Activated naive CD8-positive, alpha-beta T cell treated with anti-CD3 and anti-CD28 coated beads for 36 hours (primary cell): ENCODE measurements at places on chromosomes 5 and 9.

- H3K36me3 ChIP-seq = no peaks in the 10 kb centered on the region
- H3K27me3 ChIP-seq = peaks cover 11% of the 10 kb centered on the region
- H3K4me3 ChIP-seq = no peak overlapping the region
Measured at GRCh38 chr5:142445266-142445665, 120.4 kb upstream of the SPRY4 start.

GRCh38 chr9:70478963-70479641 lies 64.6 kb upstream of the KLF9 start:
- no peaks in the 10 kb centered on the region for H3K27me3 ChIP-seq
- H3K4me3 ChIP-seq = no peak overlapping the region
- H3K36me3 ChIP-seq = no peaks in the 10 kb centered on the region
- no peak for DNase-seq

GRCh38 chr9:16883586-16883985 lies 13.1 kb upstream of the BNC2 start:
- H3K4me1 ChIP-seq = no peaks in the 10 kb centered on the region
- DNase-seq = no peak
- H3K27me3 ChIP-seq = peaks cover 2% of the 10 kb centered on the region
- H3K36me3 ChIP-seq = no peaks in the 10 kb centered on the region
- no peak overlapping the region for H3K4me3 ChIP-seq
- H3K27ac ChIP-seq = no peak overlapping the region

- DNase-seq = no peak
- no peaks in the 10 kb centered on the region for H3K36me3 ChIP-seq
- no peak overlapping the region for H3K27ac ChIP-seq
- no peak overlapping the region for H3K4me3 ChIP-seq
Measured at GRCh38 chr5:74126294-74126693, 500.3 kb downstream of the ARHGEF28 start.

DNA sequence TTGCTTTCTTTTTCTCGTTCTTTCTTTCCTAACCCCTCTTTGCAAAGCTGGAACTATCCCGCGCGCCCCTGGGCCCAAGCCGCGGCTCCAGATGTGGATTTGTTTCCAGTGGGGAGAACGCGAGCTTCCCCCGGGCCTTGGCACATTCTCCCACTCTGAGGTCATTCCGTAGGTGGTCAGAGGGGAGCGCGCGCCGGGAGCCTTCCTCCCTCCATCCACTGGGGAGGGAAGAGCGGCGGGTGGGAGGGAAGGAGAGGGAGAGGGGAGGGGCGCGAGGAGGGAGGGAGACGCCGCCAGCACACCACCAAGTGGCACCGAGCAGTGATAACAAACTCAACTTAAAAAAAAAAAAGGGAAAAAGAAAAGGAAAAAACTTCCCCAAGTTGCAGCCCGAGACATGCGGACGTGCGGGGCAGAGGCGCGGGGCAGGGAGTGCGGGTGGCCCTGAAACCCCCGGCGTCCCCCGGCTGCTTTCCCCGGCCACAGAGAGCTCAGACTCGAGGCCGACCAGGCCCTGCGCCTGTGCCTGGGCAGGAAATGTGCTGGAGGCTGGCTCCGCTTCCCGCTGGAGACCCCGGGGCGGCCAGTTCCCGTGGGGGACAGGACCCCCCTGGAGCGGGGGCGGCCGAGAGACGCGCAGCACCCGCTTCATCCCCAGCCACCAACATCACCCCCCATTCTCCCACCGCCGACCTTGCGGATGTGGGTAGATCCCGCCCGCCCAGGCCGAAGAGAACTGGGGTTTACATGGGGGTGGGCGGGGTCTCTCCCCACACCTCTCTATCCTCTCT lies 3.1 kb downstream of the IER5L start:
- peak overlapping the region; percentile 69 for H3K27ac ChIP-seq
- H3K4me1 ChIP-seq = peaks cover 6% of the 10 kb centered on the region
- DNase-seq = peak; percentile 47
- H3K4me3 ChIP-seq = peak overlapping the region; percentile 76

GRCh38 chr9:84111726-84112125 lies 131.1 kb downstream of the RMI1 start:
- DNase-seq = no peak
- H3K27me3 ChIP-seq = peaks cover 33% of the 10 kb centered on the region
- no peaks in the 10 kb centered on the region for H3K36me3 ChIP-seq
- H3K4me3 ChIP-seq = no peak overlapping the region
- H3K4me1 ChIP-seq = peaks cover 7% of the 10 kb centered on the region

DNA sequence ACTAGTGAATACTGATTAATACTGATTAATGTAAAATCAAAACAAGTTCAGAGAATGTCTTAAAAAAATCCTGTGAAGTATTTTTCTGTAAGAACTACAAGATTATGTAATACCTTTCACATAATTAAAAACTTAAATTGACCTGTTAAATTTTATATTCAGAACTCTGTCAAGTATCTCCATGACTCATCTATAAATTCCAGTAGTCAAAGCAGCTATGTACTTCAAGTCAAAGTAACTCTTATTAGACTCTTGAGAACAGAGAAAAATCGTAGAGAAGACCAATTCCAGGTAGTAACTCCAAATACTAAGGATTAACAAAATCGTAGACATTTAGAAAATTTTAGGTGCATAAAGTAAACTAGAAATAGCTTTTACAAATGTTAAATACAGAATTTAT lies 77.1 kb downstream of the HOMER1 start:
- peaks cover 10% of the 10 kb centered on the region for H3K36me3 ChIP-seq
- H3K27me3 ChIP-seq = no peaks in the 10 kb centered on the region
- H3K27ac ChIP-seq = no peak overlapping the region
- no peaks in the 10 kb centered on the region for H3K4me1 ChIP-seq

DNA sequence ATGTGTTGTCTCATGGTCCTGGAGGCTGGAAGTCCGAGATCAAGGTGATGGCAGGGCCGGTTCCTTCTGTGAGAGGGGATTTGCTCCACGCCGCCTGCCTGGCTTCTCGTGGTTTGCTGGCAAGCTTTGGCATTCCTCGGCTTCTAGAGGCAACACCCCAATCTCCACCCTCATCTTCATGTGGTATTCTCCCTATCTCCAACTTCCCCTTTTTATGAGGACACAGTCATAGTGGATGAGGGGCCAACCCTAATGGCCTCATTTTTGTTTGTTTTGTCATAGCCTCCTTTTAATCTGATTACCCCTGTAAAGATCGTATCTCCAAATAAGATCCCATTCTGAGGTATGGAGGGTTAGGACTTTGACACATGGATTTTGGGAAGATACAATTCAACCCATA lies 41.7 kb upstream of the CLK4 start:
- no peaks in the 10 kb centered on the region for H3K36me3 ChIP-seq
- H3K27ac ChIP-seq = no peak overlapping the region
- peaks cover 10% of the 10 kb centered on the region for H3K4me1 ChIP-seq
- no peak for DNase-seq

DNA sequence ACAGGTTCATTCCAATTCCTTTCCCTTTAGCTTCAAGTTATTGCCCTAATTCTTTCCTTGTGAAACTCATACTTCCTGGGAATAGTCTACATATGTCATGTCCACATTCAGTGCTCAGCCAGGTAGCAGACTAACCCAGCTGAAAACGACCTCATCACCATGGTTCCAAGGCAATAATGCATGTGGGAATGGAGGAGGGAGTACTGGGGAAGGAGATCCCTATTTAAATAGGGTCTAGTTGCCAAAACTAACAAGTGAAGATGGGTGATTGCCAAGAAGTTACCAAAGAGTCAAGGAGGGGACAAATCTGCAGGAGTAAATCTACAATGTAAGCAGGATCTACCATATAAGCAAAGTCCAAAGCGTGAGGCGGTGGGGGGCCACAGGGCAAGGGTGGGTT lies 47.3 kb upstream of the MCTP1 start:
- DNase-seq = no peak
- no peaks in the 10 kb centered on the region for H3K36me3 ChIP-seq
- H3K27me3 ChIP-seq = peaks cover 16% of the 10 kb centered on the region
- no peak overlapping the region for H3K27ac ChIP-seq
- H3K4me1 ChIP-seq = no peaks in the 10 kb centered on the region
- H3K4me3 ChIP-seq = no peak overlapping the region

- no peaks in the 10 kb centered on the region for H3K27me3 ChIP-seq
- no peak overlapping the region for H3K4me3 ChIP-seq
- DNase-seq = no peak
Measured at GRCh38 chr5:63351164-63351563, 611.1 kb downstream of the HTR1A start.

- H3K27me3 ChIP-seq = peaks cover 3% of the 10 kb centered on the region
- no peak overlapping the region for H3K27ac ChIP-seq
- no peaks in the 10 kb centered on the region for H3K36me3 ChIP-seq
Measured at GRCh38 chr5:120096413-120096812, 367.7 kb upstream of the PRR16 start.

GRCh38 chr5:133427121-133427777 lies 185.1 kb downstream of the FSTL4 start:
- H3K27ac ChIP-seq = no peak overlapping the region
- H3K36me3 ChIP-seq = no peaks in the 10 kb centered on the region
- H3K4me3 ChIP-seq = no peak overlapping the region
- H3K4me1 ChIP-seq = peaks cover 5% of the 10 kb centered on the region
- no peak for DNase-seq

GRCh38 chr9:120441426-120442307 lies 138.3 kb downstream of the CDK5RAP2 start:
- peaks cover 11% of the 10 kb centered on the region for H3K4me1 ChIP-seq
- no peak overlapping the region for H3K4me3 ChIP-seq
- H3K27ac ChIP-seq = no peak overlapping the region
- DNase-seq = no peak
- H3K36me3 ChIP-seq = peaks cover 25% of the 10 kb centered on the region

- no peak overlapping the region for H3K4me3 ChIP-seq
- H3K27me3 ChIP-seq = no peaks in the 10 kb centered on the region
- no peak for DNase-seq
- H3K27ac ChIP-seq = no peak overlapping the region
- no peaks in the 10 kb centered on the region for H3K4me1 ChIP-seq
Measured at GRCh38 chr5:20559845-20560244, 571.8 kb upstream of the CDH18 start.

- H3K4me3 ChIP-seq = no peak overlapping the region
- H3K4me1 ChIP-seq = no peaks in the 10 kb centered on the region
- no peak overlapping the region for H3K27ac ChIP-seq
- no peaks in the 10 kb centered on the region for H3K36me3 ChIP-seq
- DNase-seq = no peak
Measured at GRCh38 chr5:171162165-171162564, 146.9 kb upstream of the TLX3 start.

DNA sequence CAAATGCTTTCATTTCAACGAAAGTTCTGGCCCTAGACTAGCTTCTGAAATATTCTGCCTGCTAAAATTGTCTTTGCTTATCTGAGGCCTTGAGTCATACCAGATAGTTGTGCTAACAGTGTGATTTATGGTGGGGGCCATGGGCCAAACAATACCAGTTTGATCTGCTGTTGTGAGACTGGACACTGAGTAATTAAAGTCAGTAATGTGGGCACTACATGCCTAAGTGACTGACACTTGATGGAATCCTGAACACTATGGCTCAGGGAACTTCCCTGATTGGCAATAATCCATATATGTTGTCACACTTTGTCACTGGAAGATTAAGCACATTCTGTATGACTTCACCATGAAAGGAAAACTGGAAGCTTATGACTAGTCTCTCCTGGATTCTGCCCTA lies 127.6 kb upstream of the CYLC2 start:
- no peak overlapping the region for H3K4me3 ChIP-seq
- H3K27ac ChIP-seq = no peak overlapping the region
- H3K4me1 ChIP-seq = no peaks in the 10 kb centered on the region
- H3K27me3 ChIP-seq = no peaks in the 10 kb centered on the region
- DNase-seq = no peak

DNA sequence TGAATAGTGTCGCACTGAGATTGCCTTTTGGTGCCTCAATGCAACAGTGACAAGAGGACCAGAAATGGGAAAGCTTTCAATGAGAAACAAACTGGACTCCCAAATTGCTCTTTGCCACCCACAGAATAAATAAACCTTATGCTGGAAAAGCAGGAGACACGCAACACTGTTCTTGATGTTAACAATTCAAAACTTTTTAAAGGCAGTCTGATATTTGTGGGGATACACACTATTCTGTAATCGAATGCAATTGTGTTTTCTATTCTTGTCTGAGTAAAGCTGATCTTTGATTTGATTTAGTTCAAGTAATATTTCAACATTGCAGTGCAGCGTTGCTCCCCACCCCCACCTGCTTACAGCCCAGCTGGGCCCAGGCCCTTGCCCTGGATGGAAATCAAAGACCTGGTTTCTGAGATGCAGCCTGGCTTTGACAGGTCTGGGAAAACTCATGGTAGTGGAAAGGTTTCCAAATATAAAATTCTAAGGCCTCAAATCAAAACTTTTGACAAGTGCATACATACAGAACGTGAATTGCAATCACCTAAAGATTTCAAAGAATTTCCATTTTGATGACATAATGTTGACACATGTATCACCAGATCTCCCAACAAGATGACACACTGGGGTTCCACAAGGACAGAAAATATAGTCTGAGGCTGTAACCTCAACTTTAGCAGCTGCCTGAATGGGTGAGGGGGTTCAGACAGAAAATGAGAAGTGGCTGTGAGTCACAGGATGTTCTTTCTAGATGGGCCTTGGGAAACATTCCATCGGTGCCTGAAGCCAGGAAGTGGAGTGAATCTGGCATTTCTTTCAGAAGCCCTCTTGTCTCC lies 55.1 kb downstream of the ABCA1 start:
- H3K27me3 ChIP-seq = no peaks in the 10 kb centered on the region
- H3K4me3 ChIP-seq = no peak overlapping the region
- DNase-seq = no peak
- peaks cover 3% of the 10 kb centered on the region for H3K4me1 ChIP-seq

GRCh38 chr9:137963525-137963924 lies 85.9 kb downstream of the CACNA1B start:
- no peaks in the 10 kb centered on the region for H3K4me1 ChIP-seq
- no peak overlapping the region for H3K27ac ChIP-seq
- no peaks in the 10 kb centered on the region for H3K36me3 ChIP-seq
- DNase-seq = no peak

GRCh38 chr5:39495227-39495626 lies 70.4 kb upstream of the DAB2 start:
- no peak overlapping the region for H3K4me3 ChIP-seq
- no peak overlapping the region for H3K27ac ChIP-seq
- H3K4me1 ChIP-seq = no peaks in the 10 kb centered on the region
- H3K27me3 ChIP-seq = no peaks in the 10 kb centered on the region
- H3K36me3 ChIP-seq = no peaks in the 10 kb centered on the region

GRCh38 chr5:90909101-90909503 lies 350.5 kb downstream of the ADGRV1 start:
- H3K4me1 ChIP-seq = no peaks in the 10 kb centered on the region
- H3K36me3 ChIP-seq = no peaks in the 10 kb centered on the region
- H3K27ac ChIP-seq = no peak overlapping the region
- no peak overlapping the region for H3K4me3 ChIP-seq
- DNase-seq = no peak
- H3K27me3 ChIP-seq = no peaks in the 10 kb centered on the region

GRCh38 chr5:158032246-158032645 lies 173.3 kb upstream of the CLINT1 start:
- H3K27me3 ChIP-seq = peaks cover 35% of the 10 kb centered on the region
- no peak overlapping the region for H3K4me3 ChIP-seq
- H3K36me3 ChIP-seq = peaks cover 4% of the 10 kb centered on the region
- H3K4me1 ChIP-seq = peaks cover 8% of the 10 kb centered on the region
- H3K27ac ChIP-seq = no peak overlapping the region

DNA sequence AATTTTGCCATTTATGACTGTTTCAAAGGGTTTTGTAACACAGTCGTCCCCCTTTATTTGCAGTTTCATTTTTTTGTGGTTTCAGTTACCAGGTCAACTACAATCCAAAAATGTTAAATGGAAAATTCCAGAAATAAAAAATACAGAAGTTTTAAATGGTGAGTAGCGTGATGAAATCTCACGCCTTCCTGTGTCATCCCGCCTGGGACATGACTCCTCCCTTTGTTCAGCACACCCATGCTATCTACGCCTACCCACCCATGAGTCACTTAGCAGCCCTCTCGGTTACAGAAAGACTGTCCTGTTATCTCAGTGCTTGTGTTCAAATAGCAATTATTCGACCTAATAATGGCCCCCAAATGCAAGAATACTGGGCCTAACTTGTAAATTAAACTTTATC lies 765.3 kb upstream of the ADAMTS16 start:
- no peak overlapping the region for H3K4me3 ChIP-seq
- no peaks in the 10 kb centered on the region for H3K4me1 ChIP-seq
- no peaks in the 10 kb centered on the region for H3K27me3 ChIP-seq
- no peak for DNase-seq
- H3K27ac ChIP-seq = no peak overlapping the region
